NCI-H2081 treated with DMSO at 0.1 percent for 48 hours (cell line): ENCODE measurements at places on chromosomes 3 and 15.
A peak's percentile ranks its signal among the peaks of the same experiment; 100 is the strongest.

GRCh38 chr15:36954486-36954885 lies 145.9 kb downstream of the MEIS2 start:
- no peak for DNase-seq

- DNase-seq: no peak
Observed at GRCh38 chr3:31980530-31981205, 394 bp downstream of the OSBPL10 start.

DNA sequence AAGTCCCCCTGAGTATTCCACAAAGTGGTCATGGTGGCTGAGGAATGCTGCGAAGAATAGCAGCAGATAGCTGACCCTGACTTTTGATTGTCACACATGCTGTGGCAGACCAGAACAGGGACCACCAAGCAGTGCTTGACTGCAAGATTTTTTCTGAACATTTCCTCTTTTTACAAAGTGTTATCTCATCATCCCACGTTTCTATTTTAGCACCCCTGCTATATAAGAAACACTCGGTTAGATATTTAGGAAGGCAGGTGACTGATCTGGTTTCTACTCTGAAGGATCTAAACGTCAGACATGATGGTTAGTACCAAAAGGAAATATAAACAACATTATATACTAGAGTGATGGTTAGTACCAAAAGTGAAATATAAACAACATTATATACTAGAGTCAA lies 9.1 kb downstream of the SLC25A26 start:
- no peak for DNase-seq

DNA sequence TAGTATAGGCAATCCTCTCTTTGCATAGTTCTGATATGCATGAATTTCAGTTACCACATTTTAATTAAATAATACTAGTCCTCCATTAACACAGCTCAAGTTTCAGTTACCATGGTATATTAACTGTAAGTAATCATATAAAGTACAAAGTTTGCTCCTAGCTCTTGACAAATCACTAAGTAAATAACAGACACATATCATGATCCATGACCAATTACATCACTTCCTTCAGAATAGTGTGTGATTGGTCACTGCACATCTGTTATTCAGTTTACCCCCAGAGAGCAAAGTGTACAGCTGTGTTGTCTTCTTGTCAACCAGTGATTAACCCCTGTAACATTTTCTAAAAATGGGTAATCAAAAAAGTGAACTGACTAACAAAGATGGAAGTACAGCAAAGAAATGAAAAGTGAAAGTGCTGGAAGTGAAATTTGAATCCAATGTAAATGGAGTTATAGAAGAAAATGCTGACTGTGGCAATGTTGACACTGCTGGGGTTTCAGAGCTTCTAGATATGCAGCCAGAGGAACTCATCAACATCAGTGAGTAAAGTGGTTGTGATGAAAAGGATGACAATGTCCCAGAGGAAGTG lies 30.2 kb upstream of the LEKR1 start:
- DNase-seq: no peak

DNA sequence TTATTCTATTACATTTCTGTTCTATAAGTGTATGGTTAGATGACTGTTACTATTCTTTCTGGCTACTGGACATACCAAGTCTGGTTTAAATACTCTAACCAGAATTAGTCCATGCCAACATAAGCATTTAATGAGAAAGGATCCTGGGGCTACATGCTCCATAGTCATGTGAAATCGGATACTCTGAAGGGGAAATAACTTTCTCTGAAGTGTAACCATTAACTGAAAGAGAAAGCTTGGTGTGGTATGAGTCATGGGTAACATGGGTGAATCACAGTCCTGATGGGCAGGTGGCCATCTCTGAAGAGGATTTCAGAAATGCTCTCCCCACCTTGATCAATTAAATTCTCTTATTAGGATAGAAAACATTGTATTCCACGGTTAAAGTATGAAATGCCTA lies 69.4 kb downstream of the FHIT start:
- no peak for DNase-seq

GRCh38 chr15:41483519-41483918 lies 10.2 kb upstream of the ITPKA start:
- no peak for DNase-seq

GRCh38 chr3:108509871-108510270 lies 525 bp downstream of the MYH15 start:
- DNase-seq: no peak

- DNase-seq: no peak
Observed at GRCh38 chr3:175648899-175649298, 789.8 kb downstream of the NAALADL2 start.

- DNase-seq: no peak
Observed at GRCh38 chr3:13670292-13670691, 121.4 kb downstream of the FBLN2 start.

GRCh38 chr3:30600572-30600971 lies 5.8 kb upstream of the TGFBR2 start:
- no peak for DNase-seq

- DNase-seq: no peak
Observed at GRCh38 chr3:78035131-78035641, 995.3 kb downstream of the ROBO2 start.

- no peak for DNase-seq
Observed at GRCh38 chr3:186307594-186308221, 54.3 kb downstream of the DGKG start.

DNA sequence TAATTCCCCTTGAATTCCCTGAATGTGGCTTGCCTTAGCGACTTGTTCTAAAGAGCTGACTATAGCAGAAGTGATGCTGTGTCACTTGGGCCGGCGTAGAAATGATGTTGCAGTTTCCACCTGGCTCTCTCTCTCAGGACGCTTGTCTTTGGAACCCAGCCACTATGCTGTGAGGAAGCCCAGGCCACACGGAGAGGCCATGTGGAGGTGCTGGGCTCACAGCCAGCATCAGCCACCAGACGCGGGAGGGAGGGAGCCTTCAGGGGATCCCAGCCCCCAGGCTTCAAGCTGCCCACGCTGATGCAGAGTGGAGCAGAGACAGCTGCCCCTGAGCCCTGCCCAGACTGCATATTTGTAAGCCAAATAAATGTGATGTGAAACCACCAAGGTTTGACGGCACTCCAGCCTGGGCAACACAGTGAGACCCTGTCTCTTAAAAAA lies 18.6 kb downstream of the RNU5B-1 start:
- peak; percentile 31 for DNase-seq

DNA sequence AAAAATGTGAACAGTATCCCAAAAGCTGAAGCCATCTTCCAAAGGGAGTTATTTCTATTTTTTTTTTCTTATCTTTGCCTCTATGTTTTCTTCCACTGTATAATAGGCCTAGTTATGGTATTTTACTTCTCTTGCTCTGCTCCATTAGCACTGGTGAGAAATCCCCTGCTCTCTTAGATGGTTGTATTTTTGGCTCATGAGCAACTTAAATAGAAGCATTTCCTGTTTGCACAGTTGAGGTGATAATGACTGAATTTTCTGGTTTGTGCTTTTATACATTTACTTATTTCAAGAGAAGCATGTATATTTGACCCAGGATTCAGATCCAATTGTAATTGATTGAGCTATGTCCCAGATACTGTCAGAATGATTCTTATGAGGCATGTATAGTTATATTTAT lies 61.6 kb upstream of the CD200R1L start:
- peak; percentile 19 for DNase-seq

- DNase-seq: no peak
Observed at GRCh38 chr3:41683666-41684350, 278.1 kb downstream of the ULK4 start.

- DNase-seq: no peak
Observed at GRCh38 chr3:152719264-152719663, 115.7 kb upstream of the P2RY1 start.

GRCh38 chr15:99574502-99574901 lies 8.7 kb downstream of the MEF2A start:
- DNase-seq: peak; percentile 3

DNA sequence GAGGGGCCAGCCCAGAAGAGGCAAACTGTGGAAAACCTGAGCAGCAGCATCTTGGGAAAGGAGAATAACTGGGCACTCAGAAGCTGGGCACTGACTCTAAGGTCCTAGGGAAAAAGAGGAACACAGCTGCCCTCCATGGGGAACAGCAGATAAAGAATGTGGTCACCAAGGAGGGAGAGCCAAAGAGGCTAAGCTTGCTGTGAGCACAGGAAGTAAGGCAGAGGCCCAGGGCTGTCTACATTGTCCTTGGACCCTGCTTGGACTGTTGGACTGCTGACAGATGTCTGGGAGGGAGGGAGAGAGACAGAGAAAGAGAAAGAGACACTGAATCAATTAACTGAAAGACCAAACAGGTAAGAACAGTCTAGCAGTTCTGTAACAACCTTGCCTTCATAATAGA lies 4.5 kb upstream of the MNS1 start:
- DNase-seq: no peak

DNA sequence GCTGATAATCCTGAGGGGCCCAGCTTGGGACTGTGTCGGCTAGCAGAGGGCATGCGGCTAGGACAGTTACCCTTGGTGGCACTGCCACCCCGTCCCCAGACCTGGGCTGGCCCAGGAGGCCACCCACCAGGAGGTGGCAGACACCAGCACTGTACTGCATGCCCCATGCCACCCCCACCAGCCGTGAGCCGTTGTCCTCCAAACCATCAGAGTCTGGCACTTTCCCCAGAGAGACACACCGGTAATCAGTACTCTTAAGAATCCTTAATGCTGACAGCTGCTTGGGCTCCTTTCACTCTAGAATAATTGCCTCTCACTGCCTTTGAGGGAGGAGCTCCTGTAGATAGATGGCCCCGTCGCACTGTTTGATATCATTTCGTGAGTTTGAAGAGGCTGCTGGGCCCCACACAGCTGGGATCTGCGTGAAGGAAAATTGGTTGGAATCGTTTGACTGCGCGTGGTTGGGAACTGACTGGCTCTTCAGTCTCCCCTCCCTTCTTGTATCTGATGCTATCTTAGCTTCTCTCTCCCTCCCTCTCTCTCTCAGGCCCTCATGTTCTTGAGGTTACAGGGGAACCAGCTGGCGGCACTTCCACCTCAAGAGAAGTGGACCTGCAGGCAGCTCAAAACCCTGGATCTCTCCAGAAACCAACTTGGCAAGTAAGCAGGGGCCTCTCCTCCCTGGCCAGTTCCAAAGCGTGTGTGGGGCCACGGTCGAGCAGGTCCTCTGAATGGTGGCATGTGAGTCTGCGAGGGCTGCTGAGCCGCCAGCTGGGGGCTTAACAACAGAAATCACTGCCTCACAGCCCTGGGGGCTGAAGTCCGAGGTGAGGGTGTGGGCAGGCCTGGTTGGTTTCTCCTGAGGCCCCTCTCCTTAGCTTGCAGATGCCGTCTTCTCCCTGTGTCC lies 94.9 kb downstream of the LRRK1 start:
- no peak for DNase-seq

DNA sequence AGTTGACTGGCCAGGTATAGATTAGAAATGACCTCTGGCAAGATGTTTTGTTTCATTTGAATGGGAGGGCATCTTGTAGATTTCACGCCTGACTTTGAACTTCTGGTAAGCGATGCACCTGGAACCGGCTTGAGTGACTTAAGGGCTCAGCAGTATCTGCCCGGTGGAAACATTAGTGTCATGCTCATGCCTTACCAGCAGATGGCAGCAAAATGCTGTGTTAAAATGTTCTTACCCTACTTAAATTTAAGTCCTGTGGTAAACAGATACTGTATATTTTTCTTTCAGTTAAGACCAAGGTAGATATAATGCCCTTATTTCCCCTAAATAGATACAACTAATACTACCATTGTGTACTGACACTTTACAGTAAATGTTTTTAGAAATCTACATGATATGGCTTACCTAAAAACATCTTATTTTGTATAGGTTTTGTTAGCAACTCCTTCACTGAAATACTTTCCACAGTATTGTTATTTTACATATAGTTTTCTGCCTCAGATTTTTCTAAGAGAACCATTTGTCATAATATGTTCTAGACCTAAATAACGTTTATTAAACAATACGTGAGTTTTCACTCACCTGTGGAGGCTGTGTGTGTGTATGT lies 25.5 kb downstream of the ASB7 start:
- DNase-seq: no peak

- DNase-seq: no peak
Observed at GRCh38 chr3:168104361-168104760, 8.6 kb upstream of the GOLIM4 start.

DNA sequence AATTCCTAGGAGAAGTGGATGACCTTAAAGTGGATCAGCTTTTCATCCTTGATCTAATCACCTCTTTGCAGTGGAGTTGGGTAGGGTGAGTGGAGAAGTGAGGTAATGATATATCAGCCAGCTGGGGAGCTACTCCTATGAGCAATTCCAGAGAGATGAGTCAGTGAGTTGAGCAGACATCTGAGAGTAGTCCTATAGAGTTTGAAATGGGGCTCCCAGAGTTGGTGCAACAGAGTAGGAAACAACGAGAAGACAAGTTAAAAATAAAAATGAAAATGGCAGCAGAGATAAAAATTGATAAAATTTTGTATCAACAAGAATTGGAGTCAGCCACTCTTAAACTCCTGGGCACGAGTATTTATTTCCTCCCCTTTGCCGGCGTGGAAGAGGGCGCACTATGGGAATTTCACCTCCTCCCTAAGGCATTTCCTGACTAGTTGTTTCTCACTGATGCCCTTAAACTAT lies 150.8 kb upstream of the DPH6 start:
- no peak for DNase-seq

- no peak for DNase-seq
Observed at GRCh38 chr15:51366071-51366470, 24.6 kb downstream of the GLDN start.

GRCh38 chr3:134146666-134147065 lies 104.0 kb downstream of the RYK start:
- DNase-seq: no peak

DNA sequence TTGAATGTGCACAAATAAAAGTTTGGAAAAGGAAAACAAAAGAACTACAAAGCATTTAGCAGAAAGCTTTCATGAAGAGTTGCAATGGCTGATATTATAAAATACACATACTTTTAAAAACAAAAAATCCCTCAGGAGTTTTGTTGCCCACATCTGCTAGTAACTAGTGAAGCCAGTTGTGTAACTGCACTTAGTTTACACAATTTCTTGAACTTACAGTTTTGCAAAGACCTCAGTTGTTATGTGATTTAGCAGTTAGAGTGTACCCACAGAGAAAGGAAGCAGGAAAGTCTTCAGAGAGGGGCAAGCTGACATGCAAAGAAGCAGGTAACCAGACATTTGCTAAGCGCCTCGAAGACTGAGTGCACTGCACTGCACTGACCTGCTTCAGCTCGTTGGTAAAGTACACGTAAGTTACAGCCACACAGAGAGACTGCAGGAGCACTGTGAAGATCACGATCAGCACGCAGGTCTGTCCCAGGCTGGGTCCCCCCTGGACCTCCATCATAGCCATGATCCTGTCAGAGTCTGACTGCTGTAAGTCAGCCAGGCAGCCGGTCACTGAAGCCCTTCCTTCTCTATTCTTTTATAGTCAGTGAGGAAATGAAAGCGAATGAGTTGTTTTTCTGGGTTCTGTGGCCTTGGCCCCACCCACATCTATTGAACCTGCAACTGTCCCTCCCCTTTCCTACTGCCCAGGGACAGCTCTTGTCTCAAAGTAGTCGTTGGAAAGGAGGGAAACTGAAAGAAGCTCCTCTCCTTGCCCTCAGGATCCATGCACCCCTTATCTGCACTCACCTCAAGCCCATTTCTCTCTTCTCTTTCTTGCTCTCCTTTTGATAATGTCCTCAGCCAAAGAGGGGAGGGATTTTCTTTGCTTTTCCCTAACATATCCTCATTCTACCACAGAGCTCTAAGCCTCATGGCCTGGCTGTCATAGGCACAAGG lies at the start of gene TNFSF10:
TSS of gene TNFSF10 (minus strand) at position 560 of the 948 bp plus-strand sequence. CDS start at position 514, 46 bp downstream.
- no peak for DNase-seq

- no peak for DNase-seq
Observed at GRCh38 chr3:13063225-13063624, 10.0 kb downstream of the IQSEC1 start.
